ENCODE measurements at places on chromosomes 3 and 15.

DNA sequence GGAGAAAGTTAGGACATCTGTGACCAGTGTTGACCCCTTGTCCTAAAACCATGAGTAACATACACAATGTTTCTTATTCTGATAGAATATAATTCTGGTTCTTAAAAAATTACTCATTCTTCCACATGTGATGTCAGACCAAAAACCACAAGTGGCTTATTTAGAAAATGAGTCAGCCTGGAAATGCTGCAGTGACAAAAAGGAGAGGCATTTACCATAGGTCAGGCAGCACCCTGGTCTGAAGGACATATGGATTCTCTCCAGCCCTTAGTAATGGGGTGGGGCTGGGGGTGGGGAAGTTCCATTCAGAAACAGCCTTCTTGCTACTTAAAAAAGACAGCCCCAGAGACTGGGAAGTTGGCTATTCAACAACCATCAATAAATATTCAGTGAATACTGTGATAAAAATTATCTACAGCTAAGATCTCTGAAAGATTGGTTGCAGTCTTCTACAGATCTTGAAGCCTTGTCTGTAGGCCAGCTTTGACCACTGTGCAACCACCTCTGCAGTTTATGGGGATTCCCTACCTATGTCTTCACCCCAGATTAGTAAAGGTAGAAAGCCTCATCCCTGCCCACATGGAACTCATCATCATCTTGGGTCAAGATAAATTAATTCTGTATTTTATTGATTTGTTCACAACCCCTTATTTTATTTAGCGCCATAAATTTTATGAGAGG, 34.9 kb upstream of the TIMP4 start:
- DNase-seq = peak; percentile 15

DNA sequence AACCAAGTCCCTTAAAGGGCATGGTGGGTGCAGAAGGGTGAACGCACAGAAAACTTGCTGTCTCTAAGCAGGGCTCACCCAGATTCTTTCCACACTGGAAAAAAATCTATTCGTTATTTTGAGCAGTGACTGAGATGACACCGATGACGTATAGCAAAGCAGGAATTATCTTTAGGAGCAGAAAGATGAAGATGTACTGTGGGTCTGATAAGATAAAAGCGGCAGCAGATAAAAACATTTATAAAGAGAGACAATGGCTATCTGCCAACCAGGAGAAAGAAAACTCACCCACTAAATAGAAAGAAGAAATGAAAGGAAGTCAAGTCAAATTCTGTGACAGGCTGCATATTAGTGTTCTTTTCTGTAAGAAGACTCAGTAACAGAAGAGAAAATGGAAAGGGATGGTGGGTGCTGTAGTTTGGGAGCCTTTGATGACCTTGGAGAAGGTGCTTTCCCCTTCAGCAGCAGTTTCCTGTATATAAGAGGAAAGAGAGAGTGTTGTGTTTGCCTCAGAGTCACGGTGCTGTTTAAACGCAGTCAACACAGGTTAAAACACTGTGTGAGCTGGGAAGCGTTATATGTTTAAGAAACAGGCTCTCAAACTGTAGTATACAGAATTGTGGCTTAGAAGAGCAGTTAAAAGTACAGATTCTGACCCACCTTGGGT, 111.6 kb downstream of the AQP9 start:
- DNase-seq = no peak

DNA sequence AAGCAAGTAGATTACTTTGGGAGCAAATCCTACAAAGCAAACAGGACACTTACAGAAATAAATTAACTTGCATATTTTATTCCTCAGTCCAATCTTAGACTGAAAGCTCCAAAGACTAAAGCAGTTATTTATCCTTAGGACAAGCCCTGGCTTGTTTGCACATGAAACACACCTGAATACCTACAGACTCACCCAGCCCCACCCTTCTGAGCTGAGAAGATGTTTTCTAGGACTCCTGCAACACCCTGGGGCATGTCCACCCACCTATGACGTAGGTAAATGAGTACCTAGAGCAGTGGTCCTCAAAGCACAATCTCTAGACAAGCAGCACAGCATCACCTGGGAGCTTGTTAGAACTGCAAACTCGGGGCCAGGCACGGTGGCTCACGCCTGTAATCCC, 80.8 kb downstream of the ANXA2 start:
- DNase-seq = no peak

GRCh38 chr3:38142959-38143358, 4.5 kb downstream of the MYD88 start:
- DNase-seq = no peak

- no peak for DNase-seq
Measured at GRCh38 chr3:98726084-98726483, 37.1 kb upstream of the ST3GAL6 start.

GRCh38 chr3:14506626-14507304, 33.4 kb downstream of the GRIP2 start:
- no peak for DNase-seq

- no peak for DNase-seq
Measured at GRCh38 chr15:68700455-68701123, 120.1 kb downstream of the ANP32A start.

GRCh38 chr3:147398813-147399534, 7.4 kb downstream of the ZIC4 start:
- no peak for DNase-seq

- DNase-seq = no peak
Measured at GRCh38 chr3:105417525-105418289, 51.0 kb downstream of the ALCAM start.

- no peak for DNase-seq
Measured at GRCh38 chr3:197520311-197521276, 35.2 kb downstream of the BDH1 start.

DNA sequence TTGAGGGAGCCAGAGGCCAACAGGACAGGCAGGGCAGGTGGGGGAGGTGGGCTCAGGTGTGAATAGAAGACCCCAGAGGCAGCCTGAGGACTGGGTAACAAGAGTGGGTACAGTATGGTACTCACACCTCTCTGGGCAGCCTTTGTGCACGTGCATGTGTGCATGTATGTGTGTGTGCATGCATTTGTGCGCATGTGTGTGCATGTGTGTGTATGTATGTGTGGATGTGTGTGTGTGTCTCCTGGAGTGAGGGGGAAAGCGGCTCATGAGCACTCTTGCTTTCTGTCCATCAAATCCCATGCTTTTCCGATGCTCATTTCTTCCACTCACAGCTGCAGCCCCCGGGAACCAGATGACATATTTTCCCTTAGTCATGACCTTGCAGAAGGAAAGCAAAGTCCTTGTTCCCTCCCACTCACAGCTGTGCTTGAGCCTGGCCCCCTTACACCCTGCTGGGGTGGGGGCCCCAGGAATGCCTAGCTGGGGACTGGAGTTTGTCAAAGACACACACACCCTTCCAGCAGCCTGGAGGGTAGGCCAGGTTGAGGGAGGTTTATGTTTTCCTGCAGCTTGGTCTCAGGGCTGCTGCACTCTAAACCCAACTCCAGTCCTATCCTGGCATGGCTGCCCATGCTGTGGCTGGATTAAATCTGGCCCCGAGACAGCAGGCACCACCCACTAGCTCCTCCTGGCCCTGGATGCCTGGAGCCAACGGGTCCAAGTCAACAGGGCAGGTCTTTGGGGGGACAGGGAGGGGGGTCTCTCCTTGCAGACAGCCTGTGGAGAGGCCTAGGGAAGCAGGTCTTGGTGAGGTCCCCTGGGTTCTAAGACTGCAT, 22.5 kb downstream of the CCDC33 start:
- DNase-seq = no peak

DNA sequence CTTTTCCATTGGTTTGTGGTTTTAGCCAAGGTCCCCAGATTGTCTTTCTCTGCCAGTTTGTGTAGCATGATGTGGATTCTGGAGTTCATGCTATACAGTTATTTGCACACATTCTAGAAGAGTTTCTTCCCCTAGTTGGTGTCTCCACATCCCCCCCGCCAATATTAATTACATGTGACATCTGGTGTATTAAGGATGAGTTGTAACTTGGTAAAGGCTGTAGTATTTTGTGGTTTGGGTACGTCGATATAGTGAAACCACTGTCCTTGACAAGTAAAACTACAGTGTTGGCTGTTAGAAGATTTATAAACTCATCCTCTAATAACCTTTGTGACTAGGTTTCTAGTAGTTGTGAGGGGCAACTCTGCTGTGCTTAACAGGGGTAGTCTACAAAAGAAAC, 23.7 kb upstream of the P4HTM start:
- DNase-seq = no peak

DNA sequence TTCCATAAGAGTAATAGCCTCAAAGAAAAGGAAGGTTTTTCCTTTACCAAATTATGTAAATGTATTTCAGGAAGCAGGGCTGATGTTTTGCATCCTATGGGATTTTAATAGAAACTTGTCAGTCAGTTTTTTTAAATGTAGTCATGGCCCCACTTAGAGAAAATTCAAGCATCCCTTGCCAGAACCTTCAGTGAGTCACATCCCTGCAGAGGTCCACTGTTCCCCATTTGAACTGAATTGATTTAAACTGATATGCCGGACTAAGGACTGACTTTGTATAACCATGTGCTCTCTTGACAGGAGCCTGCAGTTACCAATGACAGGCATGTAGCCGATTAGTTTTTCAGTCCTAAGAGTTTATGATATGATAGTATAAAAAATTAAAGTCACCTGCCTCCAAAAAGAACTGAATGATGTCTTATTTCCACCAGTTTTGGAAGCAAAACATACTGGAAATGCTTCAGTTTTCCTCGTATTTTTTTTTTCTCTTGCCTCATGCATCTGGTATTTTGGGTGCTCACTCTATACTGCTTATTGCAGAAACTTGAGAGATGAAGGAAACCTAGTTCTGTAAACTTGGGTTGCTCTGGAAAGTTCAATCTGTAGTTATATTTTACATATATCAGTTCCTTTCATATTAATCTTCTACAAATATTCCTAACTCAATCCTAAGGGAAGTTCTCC, 30.7 kb downstream of the LRTM1 start:
- DNase-seq = no peak

DNA sequence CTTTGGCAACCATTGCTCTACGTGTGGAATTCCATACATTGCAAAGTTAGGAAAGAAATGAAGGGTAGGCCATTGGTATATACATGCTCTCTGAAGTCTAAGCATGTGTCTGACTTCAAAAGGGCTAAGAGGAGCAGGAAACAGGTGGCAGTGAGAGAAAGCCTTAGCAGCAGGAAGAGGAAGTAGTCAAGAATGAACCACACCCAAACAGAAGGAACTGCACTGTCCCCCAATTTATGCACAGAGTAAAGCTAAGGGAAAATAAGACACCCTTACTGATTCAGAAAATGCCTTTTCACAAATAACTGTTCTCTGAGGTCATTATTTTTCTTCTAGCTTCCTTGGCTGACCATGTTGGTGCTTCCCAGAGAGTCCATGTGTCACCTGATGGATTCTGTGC, 575.4 kb downstream of the NTRK3 start:
- DNase-seq = no peak

GRCh38 chr15:75732809-75733451, 20.3 kb upstream of the CSPG4 start:
- DNase-seq = peak; percentile 36

GRCh38 chr3:86960550-86960949, 30.4 kb downstream of the VGLL3 start:
- DNase-seq = no peak

GRCh38 chr3:13706451-13706850, 157.5 kb downstream of the FBLN2 start:
- no peak for DNase-seq

GRCh38 chr3:63624941-63625560, 27.4 kb upstream of the SNTN start:
- no peak for DNase-seq

- DNase-seq = peak; percentile 63
Measured at GRCh38 chr3:133574260-133574881, 885 bp downstream of the CDV3 start.

- DNase-seq = no peak
Measured at GRCh38 chr3:187968883-187969580, 184.9 kb upstream of the LPP start.

DNA sequence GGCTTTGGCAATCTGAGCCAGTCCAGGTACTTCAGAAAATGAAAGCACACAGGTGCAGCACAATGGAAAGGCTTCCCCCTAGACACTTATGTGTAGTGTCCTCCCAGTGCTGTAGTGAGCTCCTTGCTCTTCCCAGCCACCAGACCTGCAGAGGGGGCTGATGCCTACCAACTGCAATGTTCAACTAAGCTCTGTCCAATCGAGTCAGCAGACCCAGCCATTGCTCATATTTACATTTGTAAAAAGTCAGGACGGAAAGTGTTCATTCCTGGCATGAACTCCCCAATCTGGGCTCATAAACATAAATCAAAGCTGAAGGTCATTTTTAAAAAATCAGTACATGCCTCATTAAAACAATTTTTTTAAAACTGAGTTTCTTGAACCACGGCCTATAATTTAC, 73.0 kb downstream of the FOXP1 start:
- DNase-seq = no peak

- DNase-seq = no peak
Measured at GRCh38 chr3:185997130-185997529, 59.3 kb upstream of the TRA2B start.

DNA sequence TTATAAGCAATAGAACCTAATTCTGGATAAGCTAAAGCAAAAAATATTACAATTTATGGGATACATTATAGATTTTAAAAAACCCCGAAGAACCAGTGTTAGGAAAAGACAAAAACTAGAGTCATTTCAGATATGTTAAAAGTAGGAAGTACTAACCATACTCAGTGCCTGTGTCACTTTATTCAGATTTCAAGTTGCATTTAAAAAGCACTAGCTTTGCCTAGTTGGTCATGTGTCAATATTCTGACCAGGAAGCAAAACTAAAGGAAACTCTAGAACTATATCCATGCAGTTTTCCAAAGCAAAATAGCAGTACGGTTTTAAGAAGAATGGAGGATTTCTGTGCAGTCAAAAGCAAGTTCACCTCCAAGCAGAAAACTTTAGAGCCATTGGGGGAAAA, 88.4 kb downstream of the RAP2B start:
- no peak for DNase-seq

- no peak for DNase-seq
Measured at GRCh38 chr3:174620138-174620537, 239.0 kb upstream of the NAALADL2 start.

- no peak for DNase-seq
Measured at GRCh38 chr3:194069421-194070219, 66.3 kb upstream of the HES1 start.

DNA sequence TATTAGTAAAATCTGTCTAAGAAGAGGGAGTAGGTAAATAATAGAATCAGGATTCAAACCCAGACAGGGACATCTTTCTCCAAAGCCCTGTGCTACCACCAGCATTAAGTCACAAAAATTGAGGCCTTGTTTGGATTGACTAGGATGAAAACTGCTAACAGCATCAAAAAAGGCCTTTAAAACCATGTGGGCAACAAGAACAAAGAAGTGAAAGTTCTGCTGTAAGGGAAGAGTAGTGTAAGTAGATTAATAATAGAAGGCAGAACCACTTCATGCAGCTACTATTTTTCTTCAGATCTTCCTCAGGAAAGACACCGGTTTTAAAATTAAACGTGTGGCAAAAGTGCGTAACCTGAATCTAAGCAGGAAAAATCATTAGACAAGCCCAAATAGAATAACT, 15.3 kb upstream of the KBTBD12 start:
- DNase-seq = no peak

DNA sequence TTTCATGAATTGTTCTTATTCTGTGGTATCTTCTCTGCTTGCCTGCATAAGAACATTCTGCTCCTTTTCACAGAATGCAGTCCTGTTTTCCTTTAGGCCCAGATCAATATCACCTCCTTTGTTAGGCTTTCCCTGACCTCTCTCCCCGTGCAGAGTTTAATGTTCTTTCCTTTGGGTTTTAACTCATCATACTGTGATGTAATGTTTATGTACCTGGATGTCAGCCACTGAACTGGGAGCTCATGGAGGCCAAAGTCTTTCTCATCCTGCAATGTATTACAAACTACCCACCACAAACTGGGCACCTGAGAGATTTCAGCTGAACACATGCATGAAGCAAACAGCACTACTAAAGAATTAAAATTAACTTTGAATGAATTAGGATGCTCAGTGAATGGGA, 192.8 kb upstream of the RORA start:
- no peak for DNase-seq

Measured in stimulated activated CD4-positive, alpha-beta T cell treated with anti-CD3 and anti-CD28 coated beads, Interleukin-4, amount 100 ng/mL, for 4 hours (primary cell).